Naive B cell (primary cell): ENCODE measurements at places on chromosomes 7 and 10.

- no peak for DNase-seq
Observed at GRCh38 chr10:29843143-29843542, 208.4 kb upstream of the SVIL start.

DNA sequence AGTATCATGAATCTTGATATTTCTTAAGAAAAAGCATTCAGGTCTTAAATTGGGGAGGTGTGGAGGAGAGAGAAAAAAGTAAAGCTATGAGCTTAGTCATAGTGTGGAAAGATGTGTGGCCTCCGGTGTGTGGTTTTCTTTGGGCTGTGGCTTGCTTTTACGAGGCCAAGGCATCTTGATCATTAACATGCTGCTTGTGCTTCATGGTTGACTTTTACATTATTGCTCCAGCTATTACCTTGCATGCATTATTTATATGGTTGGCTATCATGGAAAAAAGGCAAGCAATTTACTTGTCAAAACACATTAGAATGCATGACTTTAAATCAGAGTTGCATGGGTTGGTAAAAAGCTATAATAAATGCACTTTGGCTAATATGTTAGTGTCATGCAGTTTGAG lies 300.7 kb upstream of the ADARB2 start:
- no peak for DNase-seq

- DNase-seq: no peak
Observed at GRCh38 chr7:106966121-106966520, 78.4 kb upstream of the PRKAR2B start.

GRCh38 chr10:125359401-125359800 lies 199.0 kb upstream of the CTBP2 start:
- no peak for DNase-seq

- DNase-seq: no peak
Observed at GRCh38 chr7:27191833-27192545, 7.0 kb upstream of the HOXA11 start.

- DNase-seq: no peak
Observed at GRCh38 chr7:8507566-8507965, 74.2 kb downstream of the NXPH1 start.

GRCh38 chr10:21520509-21520908 lies 5.0 kb downstream of the SKIDA1 start:
- no peak for DNase-seq

GRCh38 chr10:126163506-126163905 lies 224.8 kb downstream of the ADAM12 start:
- no peak for DNase-seq

GRCh38 chr10:102710609-102711008 lies 3.6 kb downstream of the ARL3 start:
- no peak for DNase-seq

- peak; percentile 35 for DNase-seq
Observed at GRCh38 chr7:157250605-157251228, 86.1 kb upstream of the DNAJB6 start.

GRCh38 chr7:6419310-6419773 lies 28.4 kb downstream of the DAGLB start:
- DNase-seq: no peak

DNA sequence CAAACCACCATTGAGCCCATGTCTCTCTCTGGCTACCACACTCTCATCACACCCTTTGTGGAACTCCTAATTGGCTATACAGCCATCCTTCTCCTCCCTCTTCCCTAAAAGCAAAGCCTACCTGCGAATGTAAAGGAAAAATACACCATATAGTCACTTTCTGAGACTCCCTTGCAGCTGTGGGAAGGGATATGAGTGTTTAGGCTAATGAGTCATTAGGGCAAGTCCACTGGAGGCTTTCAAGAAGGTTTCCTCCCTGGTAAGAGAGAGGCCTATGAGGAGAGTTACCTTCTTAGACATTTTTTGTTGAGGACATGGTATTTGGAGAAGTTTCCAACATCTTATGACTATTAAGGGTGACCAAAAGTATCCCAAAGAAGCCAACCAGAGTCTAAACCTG lies 4.1 kb upstream of the TMEM243 start:
- DNase-seq: no peak

DNA sequence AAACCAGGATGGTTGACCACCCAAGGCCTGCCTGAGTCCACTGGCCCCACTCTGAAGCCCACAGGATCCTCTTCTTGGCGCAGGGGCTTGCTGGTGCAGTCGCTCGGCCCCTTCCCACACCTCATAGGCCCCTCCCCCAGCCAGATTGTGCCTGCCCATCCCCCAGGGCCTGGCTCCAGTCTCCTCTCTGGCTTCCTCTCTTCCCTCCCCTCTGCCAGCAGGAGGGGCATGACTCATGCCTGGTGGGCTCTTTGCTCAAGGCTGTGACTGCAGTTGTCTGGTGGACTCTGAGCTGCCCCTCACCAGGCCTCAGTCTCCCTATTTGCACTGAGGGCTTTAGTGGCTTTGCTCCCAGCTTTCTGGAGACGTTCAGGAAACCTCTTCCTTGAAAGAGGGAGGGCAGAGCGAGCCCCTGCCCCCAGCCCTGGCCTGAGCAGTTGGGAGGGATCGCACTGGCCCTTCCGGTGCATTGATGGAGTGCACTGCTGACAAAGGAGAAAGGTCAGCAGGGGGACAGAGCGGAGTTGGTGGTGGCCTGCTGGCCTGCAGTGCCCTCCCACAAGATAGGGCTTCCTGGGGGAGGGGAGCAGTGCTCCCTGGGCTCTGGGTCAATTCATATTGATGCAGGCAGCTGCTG lies 60.7 kb downstream of the ZMIZ1 start:
- DNase-seq: no peak

DNA sequence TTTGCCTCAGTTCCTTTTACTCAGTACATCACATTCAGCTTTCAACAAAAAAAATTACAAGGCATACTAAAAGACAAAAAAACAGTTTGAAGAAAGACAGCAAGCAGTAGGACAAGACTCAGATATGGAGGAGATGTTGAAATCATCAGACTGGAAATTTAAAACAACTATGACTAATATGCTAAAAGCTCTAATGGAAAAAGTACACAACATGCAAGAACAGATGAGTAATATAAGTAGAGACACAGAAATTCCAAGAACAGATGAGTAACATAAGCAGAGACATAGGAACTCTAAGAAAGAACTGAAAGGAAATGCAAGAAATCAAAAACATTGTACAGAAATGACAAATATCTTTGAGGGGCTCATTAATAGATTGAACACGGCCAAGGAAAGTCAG lies 402.6 kb downstream of the NEBL start:
- DNase-seq: no peak

DNA sequence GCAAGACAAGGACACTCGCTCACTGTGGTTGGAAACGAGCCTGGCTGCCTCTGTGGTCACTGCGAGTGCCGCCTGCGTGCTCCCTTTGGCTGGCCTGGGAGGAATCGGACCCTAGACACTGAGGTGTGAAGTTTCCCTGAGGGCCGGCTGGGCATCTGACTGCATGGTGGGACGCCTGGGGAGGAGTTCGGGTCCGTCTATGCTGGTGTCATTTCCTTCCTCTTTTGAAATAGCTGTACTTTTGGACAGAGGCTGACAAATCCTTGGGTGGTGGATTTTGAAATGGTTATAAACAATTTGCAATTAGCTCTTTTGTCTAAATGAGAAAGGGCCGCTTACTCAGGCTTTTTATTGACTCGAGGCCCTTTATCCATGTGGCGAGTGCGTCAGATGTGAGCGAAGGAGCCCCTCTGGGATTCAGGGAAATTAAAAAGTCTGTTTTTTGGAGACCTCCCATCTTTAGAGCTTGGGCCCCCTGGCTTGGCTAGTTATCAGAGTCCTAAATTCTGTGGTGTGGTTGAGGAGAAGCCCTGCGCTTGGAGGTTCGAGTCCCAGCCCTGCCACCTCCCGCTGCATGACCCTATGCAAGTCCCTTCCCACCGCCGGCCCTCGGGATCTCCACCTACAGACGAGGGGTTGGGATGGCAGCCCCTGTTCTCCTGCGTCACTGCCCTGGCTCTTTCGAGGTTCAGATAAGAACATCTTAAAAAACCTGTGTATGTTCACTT lies 147.1 kb downstream of the RGS10 start:
- peak; percentile 61 for DNase-seq

DNA sequence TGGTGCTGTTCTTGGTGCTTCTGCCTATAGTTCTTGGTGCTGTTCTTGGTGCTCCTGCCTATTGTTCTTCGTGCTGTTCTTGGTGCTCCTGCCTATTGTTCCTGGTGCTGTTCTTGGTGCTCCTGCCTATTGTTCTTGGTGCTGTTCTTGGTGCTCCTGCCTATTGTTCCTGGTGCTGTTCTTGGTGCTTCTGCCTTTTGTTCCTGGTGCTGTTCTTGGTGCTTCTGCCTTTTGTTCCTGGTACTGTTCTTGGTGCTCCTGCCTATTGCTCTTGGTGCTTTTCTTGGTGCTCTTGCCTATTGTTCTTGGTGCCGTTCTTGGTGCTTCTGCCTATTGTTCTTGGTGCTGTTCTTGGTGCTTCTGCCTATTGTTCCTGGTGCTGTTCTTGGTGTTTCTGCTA lies 71.1 kb downstream of the PTPRN2 start:
- DNase-seq: no peak

- no peak for DNase-seq
Observed at GRCh38 chr7:139542308-139543151, 19.0 kb downstream of the CLEC2L start.

GRCh38 chr7:101507791-101508252 lies 121.3 kb downstream of the MYL10 start:
- DNase-seq: peak; percentile 46

- DNase-seq: peak; percentile 77
Observed at GRCh38 chr7:1086588-1087464, 1.1 kb upstream of the GPER1 start.

- peak; percentile 62 for DNase-seq
Observed at GRCh38 chr10:6052247-6053221, 9.6 kb downstream of the IL2RA start.

DNA sequence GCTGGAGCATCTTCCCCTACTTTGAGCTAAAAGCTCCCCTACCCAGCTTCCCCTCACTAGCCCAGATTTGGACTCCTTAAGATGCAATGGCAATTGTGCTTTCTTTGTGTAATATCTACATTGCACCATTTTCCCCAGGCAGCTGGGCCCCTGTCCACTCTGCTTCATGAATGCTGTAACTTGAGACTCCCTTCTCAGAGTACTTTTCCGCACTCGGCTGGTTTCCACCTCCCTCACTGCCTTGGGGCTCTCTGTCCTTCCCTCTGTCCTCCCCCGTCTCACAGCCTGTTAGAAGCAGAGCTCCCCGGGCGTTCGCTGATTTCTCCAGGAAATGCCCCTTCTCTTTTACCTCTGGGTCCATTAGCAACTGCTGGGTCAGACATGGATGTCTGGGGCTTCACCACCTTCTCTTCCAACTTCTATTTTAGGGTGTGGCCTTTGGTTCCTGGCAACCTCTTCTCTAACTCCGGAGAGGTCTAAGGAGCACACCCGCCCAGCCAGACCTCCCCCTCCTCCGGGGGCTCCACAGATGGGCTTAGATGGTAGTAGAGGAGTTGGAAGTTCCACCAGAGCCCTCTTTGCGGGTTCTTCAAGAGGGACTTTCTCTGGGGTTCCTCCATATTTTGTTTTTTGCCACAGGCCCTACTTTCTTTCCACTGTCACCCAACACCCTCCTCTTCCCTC lies 2.9 kb upstream of the TMEM72 start:
- no peak for DNase-seq

DNA sequence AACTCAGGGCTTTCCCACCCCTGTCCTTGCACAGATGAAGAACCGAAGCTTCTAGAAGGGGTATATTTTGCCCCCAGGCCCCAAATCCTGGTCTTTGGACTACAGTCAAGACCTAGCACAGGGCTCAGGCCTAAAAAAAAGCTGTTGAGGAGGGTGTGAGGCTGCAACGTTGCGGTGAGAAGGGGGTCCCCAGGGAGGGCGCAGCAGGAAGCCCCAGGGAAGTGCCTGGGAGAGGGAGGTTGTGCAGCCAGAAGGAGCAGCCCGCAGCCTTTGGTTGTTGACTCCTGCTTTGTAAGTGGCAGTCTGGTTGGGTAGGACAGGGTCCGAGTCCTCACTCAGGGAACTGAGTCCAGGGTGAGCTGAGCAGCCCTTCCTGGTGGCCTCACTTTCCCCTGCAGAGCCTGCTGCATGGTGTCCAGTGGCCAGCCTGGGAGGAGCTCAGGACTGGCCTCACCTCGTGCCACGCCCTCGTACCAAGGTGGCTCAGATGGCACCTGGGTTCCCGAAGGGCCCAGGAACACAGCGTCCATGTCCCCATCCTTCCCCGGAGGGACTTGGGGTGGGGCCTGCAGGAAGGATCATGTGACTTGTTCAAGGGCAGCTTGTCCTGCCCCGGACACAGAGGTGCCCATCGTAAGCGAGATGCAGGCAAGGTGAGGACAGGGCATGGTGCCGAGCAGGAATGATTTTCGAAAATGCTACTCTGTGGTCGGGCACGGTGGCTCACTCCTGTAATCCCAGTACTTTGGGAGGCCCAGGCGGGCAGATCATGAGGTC lies 166.4 kb upstream of the TNRC18 start:
- DNase-seq: no peak

GRCh38 chr10:129790715-129791446 lies 173.2 kb downstream of the EBF3 start:
- no peak for DNase-seq

- DNase-seq: no peak
Observed at GRCh38 chr7:28104041-28104541, 76.5 kb downstream of the JAZF1 start.

GRCh38 chr10:61992671-61993668 lies 91.5 kb downstream of the ARID5B start:
- peak; percentile 82 for DNase-seq

GRCh38 chr7:30681331-30681797 lies 892 bp downstream of the CRHR2 start:
- DNase-seq: no peak

GRCh38 chr10:28332726-28333125 lies 29.9 kb upstream of the MPP7 start:
- no peak for DNase-seq

DNA sequence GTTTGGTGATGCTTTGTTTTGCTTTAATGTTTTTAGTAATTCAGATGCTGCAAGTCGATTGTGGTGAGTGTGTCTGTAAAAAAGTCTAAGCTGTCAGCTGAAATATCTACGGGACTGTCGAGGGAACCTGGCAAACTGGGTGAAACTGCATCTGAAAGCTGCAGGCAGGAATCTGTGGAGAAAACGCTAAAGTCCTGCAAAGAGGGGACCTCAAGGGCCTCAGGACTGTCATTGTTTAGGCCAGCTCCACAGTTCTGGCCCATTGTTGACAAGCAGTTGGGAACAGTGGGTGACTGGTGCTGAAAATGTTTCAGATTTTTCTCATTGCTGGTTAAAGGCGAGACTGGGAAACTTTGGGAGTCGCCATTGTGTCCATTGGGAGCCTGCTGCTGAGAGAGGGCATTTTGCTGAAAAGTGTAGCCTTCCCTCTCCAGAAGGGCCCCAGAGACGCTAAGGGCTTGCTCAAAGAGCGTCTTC lies 1.8 kb downstream of the HOXA2 start:
- no peak for DNase-seq

DNA sequence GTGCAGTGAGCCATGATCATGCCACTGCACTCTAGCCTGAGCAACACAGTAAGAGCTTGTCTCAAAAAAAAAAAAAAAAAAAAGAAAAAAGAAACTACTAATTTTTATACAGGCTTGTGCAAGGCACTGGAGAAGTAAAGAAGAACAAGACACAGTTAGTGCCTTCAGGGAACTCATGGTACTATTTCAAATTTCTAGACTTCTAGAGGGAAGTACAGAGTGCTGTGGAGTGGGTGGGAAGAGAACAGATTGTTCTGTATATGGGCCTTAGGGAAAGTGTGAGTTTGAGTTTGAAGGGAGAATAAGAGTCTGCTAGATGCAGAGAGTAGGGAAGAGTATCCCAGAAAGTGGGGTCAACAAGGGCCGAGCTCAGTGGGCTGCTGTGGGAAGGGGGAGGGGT lies 234.8 kb downstream of the PHTF2 start:
- DNase-seq: no peak
